ENCODE measurements at places on chromosomes 2 and 18.

DNA sequence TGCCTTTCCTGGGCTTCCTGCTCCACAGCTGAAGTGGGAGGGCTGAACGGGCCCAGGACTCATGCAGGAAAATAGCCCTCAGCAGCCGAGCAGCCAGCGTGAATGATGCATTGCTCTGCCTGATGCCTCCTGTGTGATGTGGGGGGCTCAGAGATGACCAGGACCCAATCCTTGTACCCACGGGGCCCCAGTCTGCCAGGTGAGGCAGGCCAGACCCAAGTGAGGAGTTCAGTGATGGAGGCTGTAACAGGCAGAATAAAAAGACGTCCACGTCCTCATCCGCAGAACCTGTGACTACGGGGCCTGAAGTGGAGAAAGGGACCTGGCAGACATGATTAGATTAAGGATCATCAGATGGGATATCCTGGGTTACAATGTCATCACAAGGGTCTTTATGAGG, 194.9 kb upstream of the HDAC4 start:
- no peak for DNase-seq

GRCh38 chr2:119223521-119224390, at the start of gene STEAP3:
Gene STEAP3 (plus strand): TSS chr2:119223834. CDS start chr2:119231013, 7,179 bp downstream.
- DNase-seq: no peak

DNA sequence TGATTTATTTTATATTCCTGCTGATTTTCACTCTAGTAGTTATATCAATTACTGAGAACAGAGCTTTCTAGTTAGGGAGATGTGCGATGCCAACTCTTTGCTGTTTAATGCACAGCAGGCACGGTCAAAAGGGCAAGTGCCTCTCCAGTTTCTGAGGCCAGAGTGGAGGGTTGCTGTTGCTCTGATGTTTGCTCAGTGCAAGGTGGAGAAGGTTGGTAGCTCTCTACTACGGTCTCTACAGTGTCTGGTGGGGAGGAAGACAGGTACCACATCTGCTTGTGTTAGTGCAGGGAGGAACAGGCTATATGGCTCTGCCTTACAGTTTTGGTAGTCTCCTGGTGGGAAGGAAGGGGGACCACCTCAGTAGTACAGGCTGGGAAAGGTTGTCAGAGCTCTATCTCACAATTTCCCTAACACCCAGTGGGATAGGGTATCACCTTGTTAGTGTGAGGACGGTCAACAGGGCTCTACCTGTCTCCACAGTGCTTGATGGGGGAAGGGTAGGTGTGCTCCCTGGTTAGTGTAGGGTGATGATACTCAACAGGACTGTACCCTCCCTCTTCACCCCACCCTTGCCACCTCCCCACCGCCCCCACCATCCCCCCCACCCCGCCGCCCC, 85.9 kb downstream of the FANCL start:
- no peak for DNase-seq

- DNase-seq: no peak
These were observed 682 bp downstream of the DUSP2 start for GRCh38 chr2:96144481-96145035.

GRCh38 chr18:79644666-79645057, 34.9 kb upstream of the CTDP1 start:
- no peak for DNase-seq

GRCh38 chr2:142965443-142965842, 88.0 kb downstream of the KYNU start:
- DNase-seq: no peak

GRCh38 chr2:14256890-14257289, 375.6 kb upstream of the LRATD1 start:
- DNase-seq: no peak

DNA sequence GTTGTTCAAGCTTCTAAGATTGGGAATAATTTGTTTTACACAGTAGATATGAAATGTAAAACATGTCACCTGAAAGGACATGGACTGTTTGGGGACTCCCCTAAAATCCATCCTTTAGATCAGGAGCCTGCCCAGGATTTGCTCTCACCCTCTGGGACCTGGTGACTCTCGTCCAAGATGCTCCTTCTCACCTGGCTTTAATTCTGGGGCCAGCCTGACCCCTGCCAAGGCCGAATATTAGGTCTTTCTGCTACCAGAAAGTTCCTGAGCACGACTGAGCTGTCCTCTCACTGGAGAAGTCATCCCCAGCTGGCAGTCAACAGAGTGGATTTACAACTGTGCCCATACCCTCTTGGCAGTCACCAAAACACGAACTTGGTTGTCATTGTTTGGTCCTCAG, 25.3 kb downstream of the PTPN18 start:
- DNase-seq: no peak

GRCh38 chr2:172986040-172986439, 89.6 kb upstream of the MAP3K20 start:
- no peak for DNase-seq

DNA sequence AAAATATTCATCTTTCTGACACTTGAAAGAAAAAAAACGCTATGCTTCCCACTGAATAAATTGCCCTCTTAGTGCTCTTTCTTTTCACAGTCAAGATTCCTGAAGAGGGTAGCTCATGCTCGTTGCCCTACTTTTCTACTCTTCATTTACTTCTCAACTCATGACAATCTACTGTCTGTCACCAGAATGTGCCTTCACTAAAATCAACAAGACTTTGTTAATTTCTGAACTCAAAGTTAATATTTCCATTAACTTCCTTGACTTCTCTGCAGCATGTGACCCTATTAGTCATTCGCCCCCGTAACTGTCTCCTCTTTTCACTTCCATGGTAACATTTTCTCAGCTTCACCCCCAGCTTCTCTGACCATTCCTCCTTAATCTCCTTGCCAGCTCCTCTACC, 98.9 kb upstream of the MAPRE2 start:
- no peak for DNase-seq

DNA sequence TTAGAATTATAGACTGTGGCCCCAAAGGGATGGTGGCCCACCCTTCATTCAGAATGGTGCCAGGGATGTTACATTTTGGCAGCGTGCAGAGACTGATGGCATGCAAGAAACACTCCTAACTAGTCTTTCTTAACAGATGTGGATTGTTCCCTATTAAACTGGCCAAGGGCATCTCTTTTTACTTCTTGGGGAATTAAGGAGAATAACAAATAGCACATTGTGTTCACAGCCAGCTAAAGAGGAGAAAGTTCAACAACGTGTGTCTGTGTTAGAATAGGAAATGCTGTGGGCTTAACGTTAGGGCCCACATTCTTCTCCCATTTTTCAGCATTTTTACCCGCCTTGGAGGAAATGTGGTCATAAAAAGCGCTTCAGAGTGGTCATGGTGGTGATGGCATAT, 404.8 kb downstream of the CDH2 start:
- no peak for DNase-seq

DNA sequence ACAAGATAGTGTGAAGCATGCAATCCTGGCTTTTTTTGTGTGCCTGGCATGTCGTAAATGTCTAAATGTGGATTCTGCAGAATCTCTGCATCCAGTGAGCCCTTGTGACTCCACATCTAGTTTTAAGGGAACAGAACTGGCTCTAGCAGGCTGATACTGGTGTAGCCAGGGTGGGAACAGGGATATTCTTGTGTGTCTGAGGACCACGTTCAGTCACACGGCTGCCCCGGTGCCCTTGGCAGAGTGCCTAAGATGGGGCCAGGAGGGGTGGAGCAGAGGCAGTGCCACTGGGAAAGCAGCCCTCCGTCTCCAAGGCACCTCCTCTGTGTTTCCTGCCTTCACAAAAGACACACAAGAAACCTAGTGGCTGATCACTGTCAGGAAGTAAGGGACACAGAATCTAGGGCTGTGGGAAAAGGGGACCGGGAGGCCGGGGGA, 91.5 kb upstream of the PARD3B start:
- DNase-seq: peak; percentile 9

- DNase-seq: no peak
These were observed 41.4 kb upstream of the AKAIN1 start for GRCh38 chr18:5238371-5238976.

DNA sequence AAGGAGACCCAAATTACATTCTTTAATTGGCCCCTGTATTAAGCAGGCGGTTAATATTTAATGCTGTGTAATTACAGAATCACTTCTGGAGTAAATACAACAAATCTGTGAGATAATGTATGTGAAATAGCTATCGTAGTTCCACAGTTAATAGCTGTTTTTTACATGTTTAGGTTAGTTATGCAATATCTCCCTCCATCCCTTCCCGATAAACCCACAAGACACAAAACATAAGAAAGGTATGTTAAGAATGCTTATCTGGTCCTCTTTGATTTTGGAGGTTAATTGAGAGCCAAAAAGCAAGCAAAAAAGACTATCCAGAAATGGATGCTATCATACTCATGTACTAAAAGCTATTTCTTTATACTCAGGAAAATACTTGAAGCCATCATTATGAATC, 49.1 kb downstream of the ZNF638 start:
- DNase-seq: no peak

DNA sequence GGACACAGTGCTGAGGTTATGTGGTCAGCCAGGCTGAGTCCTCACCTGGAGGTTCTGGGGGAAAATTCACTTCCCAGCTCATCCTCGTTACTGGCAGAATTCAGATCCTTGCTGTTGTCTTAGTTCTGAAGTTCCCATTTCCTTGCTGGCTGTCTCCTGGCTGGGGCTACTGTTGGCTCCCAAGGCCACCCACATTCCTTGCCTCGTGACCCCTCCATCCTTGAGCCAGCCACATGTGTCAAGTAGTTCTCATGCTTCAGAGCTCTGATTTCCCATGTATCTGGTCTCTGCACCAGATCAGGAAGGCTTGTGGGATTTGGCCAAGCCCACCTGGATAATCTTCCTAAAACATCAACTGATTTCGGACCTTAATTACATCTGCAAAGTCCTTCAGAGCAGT, 38.1 kb upstream of the RFX8 start:
- no peak for DNase-seq

DNA sequence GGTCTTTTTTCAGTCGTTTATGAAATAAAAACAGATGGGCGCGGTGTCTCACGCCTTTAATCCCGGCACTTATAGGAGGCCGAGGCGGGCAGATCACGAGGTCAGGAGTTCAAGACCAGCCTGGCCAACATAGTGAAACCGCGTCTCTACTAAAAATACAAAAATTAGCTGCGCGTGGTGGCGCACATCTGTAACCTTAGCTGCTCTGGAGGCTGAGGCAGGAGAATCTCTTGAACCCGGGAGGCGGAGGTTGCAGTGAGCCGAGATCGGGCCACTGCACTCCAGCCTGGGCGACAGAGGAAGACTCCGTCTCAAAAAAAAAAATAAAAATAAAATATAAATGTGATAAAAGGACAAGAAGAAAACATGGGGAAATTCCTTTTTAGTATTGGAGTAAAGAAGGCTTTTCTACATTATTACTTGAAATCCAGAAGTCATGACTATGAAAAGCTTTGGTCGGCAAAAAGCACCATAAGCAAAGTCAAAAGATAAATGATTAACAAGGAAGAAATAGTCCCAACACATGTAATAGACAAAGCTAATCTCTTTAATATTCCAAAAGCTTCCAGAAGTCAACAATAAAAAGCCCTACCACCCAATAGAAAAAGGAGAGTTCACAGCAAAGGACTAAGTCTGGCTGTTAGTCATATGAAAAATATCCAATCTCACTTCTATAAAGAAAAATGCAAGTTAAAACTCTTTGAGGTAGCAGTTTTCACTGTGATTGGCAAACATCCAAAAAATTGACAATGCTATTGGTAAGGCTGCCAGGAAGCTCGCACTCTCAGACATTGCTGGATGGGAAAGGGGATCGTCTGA, 1.4 kb upstream of the FAM168B start:
- peak; percentile 14 for DNase-seq

DNA sequence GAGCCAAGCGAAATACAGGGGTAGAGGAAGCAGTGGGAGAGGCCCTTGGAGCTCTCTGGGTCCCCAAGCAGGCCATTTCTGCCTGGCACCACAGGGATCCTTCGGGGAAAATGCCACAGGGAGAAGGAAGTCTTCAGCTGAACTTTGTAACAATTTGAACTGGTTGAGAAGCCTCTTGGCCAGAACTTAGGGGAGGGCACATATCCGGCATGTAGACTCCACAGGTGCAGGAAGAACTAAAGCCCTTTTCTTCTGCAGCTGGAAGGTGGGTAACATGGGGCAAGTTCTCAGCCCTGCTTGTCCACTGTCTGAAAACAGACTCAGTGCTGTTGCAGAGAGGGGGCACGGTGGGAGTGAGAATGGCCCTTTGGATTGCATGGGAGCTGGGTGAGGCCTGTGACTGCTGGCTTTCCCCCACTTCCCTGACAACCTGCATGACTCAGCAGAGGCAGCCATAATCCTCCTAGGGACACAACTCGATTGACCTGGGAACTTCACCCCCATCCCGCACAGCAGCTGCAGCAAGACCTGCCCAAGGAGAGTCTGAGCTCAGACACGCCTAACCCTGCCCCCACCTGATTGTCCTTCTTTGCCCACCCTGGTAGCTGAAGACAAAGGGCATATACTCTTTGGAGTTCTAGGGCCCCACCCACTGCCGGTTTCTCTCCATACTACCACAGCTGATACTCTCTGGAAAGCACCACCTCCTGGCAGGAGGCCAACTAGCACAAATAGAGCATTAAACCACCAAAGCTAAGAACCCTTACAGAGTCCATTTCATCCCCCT, 101.6 kb upstream of the FAM136A start:
- DNase-seq: no peak

- DNase-seq: no peak
These were observed 20.8 kb downstream of the SP140L start for GRCh38 chr2:230347659-230348305.

DNA sequence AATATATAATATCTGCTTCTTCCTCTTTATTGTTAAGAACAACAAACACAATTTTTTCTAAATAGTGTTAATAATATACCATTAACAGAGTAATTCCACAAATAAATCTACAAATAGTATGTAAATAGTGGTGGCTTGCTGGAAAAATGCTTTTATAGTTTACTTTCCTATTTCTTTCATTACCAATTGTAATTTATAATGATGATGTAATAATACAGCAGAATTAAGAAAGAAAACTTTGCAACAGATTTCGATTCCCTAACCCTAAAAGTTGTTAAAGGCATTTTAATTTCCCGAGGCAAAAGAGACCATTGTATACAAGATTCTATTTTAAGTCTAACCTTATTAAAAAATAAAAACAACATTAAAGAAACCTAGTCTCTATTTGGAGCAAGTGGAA, 307.9 kb downstream of the CCDC178 start:
- no peak for DNase-seq

GRCh38 chr2:33291278-33292013, 185.0 kb upstream of the RASGRP3 start:
- DNase-seq: peak; percentile 85

DNA sequence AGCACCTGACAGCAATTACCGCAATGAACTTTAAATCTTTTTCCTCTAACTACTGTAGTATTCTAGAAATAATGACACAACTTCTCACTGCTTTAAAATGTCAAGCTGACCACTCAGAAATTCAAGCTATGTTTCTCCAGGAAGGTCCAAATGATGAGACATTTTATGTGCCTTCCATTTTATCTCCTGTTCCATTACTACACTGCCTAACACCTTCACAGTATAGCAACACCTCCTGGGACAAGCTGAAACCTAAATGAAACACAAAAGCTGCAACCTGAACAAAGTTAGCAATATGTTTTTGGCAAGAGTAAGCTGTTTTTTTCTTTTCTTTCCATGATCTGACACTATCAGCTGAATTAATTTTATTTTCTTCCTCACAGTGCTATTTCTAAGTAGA, 81.9 kb downstream of the IKZF2 start:
- no peak for DNase-seq

GRCh38 chr2:201156640-201157039, 26.3 kb upstream of the CASP10 start:
- DNase-seq: no peak
